ENCODE measurements at places on chromosomes 5 and 9.
A peak's percentile ranks its signal among the peaks of the same experiment; 100 is the strongest.

DNA sequence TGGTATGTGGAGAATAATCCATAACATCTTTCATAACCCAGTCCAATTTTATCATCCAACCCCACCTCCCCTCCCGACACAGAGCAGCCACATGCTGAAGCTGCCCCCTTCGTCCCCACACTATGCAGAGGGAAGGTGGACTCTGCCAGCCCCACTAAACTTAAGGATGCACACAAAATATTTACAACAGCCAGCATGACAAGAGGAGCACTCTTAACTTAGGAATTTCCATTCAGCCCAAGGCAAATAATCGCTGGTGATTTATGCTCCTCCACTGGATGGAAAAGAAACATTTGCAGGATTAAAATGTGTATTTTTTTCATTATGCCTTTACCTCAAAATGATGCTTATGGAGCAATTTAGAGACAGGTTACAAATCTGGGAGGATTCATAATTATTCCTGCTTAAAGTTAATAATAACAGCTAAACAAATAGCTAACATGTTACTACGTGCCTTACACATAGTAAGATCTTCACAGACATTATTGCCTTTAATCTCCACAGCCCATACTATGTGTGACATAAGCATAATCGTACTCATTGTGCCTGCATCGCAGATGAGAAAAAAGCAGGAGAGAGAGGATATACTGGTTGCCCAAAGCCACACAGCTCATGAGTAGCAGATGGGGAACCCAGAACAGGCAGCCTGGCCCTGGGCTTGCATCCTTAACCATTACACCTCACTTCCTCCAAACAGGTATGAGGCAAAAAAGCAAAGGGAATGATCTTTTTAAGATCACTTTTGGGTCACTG is 92.6 kb downstream of the GLIS3 start:
- DNase-seq = no peak

GRCh38 chr5:62460578-62460983 is 48.0 kb downstream of the IPO11 start:
- DNase-seq = peak; percentile 25

GRCh38 chr9:35448496-35448895 is 41.4 kb upstream of the RUSC2 start:
- peak; percentile 29 for DNase-seq

GRCh38 chr5:134595458-134595838 is 37.2 kb downstream of the SAR1B start:
- DNase-seq = no peak

DNA sequence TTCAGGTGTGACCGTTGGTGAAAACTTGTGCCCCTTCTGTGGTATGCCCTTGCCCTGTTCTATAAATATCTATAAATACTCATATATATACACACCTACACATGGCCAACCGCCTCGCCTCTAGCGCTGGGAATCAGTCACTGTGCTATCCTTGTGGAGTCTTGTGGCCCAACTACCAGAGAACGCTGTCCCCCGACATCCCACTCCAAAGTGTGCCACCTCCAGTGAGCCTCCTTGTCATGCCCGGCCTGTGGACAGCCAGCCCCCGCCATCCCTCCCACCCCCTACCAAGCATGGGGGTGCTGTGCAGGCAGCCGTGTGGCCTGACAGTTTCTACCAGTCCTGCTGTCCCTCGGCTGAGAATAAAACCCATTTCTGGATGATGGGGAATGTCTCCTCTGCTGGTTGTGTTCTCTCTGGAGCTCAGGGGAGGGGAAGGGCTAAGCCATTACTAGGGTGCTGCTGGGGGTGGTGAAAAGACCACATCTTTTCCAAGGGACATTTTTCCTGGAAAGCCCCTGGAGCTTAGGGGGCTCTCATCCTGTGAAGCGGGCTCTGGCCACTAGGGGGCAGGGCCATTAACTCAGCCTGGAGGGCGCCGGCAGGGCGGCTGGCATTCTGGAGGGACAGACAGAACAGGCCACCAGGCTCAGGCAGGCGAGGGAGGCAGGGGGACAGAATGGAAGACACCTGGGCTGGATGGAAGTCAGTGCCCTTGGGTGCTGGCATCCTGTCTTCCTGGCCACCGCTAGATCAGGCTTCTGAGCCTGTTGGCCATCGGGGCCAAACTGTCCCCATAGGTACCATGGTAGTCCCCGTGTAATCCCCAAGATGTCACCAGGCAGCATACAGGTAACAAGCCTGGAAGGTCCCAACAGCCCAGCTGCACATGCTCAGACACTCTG is 20.7 kb downstream of the GOLGA2 start:
- peak; percentile 24 for DNase-seq

- DNase-seq = no peak
Observed at GRCh38 chr9:14533867-14534640, 159.2 kb downstream of the ZDHHC21 start.

- no peak for DNase-seq
Observed at GRCh38 chr9:120919843-120920805, 6.5 kb downstream of the TRAF1 start.

- DNase-seq = no peak
Observed at GRCh38 chr5:90557871-90558270, 726 bp upstream of the ADGRV1 start.

GRCh38 chr5:19771174-19771835 is 216.7 kb downstream of the CDH18 start:
- no peak for DNase-seq

- DNase-seq = no peak
Observed at GRCh38 chr9:127846443-127847177, 7.8 kb downstream of the ENG start.

- DNase-seq = no peak
Observed at GRCh38 chr5:135309391-135310327, 89.4 kb downstream of the MACROH2A1 start.

GRCh38 chr9:84207491-84207951 is 133.0 kb downstream of the SLC28A3 start:
- no peak for DNase-seq

DNA sequence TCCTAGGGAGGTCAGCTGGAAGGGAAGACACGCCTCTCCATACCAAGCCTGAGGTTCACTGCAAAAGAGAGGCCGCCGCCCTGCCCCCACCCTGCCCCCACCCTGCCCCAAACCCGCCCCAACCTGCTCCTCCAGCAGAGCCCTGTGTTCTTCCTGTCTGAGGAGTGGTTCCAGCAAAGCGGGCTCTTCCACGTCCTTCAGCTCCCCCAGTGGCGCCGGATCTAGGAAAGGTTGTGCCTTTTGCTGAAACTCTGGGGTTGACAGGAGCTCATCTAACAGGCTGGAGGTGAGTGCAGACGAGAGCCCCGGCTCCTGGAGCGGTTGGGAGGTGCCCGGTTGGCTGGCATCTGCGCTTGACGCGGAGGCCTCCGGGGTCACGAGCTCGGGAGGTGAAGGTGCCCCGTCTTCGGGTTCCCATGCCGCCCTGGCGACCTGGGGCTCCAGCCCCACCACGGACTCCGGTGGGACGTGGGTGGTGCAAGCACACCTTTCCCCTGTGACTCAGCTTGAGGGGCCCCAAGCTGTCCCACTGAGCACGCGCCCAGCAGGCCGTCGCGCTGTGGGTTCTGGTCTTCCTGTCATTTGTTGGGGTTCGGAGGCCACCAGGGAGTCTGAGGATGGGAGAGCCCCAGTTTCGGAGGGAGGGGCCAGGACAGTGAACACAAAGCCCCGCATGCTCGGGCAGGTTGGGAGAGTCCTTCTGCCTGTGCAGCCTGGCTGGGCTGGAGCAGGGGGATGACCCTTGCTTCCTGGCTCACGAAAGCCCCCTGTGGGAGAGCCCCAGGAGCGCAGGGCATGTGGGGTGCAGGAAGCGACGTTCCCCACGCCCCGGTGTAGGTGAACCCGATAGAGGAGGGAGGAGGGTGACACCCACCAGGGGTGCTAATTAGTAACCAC is 1467.1 kb downstream of the FOXD4L5 start:
- DNase-seq = peak; percentile 39

GRCh38 chr9:19049917-19050636 is 850 bp downstream of the RRAGA start:
- peak; percentile 27 for DNase-seq

DNA sequence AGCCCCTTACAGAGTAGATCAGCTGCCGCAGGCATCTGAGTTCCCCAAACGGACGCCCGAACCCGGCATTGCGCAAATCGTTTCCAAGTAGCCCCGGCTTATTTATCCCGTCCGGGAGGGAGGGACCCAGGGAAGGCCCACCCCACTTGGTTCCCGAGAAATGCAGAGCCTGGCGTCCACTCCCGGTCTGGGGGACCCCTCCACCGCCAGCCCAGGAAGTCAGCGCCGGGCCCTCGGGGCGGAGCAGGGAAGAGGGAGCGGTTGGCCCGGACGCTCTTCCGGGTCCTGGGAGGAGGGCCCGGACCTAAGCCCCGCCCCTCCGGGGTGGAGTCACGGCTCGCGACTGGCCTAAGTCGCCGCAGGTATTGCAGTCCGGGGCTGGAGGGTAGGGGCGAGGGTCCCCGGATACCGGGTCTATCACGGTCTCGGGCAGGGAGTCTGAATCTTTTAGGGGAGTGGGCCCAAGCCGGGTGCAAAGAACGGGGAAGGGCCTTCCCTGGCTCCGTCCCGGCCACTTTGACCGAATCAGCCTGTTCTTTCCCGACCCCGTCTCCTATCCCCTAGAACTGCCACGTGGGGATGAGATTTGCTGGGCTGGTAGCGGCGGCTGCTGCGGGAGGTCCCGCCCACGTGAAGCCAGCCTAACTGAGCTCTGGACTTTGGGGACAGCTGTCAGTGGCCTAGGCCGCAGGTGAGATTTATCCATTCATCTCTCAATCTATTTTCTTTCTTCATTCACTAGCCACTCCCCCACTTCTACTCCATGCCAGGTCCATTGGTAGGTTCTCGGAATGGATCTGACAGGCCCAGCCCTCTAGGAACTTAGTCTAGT is at the start of gene RABEPK:
TSS of gene RABEPK (plus strand) at position 327 of the 832 bp plus-strand sequence. CDS start 2,472 bp downstream, outside the sequence.
- peak; percentile 88 for DNase-seq

DNA sequence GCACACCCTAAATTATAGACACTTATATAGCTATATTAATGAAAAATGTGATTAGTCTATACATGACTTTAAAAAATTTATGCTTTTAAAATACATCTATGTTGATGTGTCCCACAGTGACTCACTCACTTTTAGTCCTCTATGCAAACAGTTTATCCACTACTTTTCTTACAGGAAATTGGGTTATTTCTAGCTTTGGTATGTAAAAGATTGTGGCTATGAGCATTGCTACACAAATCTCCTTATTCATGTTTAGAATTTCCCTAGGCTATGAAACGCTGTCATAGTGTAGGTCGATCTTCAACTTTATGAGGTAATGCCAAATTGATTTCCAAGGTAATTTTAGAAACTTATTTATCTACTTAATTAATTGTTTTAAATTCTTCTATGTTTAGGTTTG is 687.4 kb downstream of the PRR16 start:
- DNase-seq = no peak

DNA sequence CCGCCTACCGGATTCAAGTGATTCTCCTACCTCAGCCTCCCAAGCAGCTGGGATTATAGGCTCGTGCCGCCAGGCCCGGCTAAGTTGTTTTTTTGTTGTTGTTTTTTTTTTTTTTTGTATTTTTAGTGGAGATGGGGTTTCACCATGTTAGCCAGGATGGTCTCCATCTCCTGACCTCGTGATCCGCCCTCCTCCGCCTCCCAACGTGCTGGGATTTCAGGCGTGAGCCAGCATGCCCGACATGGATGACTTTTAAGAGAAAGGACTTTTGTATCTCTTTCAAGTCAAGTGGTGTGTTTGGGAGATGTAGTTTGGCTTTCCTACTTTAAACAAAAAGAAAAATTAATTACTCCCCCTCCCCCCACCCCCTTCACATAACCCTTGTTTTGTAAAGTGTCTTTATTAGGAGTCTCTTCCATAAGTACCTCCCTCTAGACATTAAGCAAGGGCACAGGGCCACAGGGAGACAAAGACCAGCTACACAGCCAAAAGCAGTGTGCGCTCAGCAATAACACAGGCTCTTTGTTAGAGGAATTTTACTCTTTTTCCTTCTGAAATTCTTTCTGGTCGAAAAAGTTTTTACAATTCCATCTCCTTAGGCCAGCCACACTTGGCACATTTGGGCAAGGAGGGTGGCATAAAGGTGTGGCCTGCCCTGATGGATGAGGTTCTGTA is 31.2 kb downstream of the JAKMIP2 start:
- no peak for DNase-seq

DNA sequence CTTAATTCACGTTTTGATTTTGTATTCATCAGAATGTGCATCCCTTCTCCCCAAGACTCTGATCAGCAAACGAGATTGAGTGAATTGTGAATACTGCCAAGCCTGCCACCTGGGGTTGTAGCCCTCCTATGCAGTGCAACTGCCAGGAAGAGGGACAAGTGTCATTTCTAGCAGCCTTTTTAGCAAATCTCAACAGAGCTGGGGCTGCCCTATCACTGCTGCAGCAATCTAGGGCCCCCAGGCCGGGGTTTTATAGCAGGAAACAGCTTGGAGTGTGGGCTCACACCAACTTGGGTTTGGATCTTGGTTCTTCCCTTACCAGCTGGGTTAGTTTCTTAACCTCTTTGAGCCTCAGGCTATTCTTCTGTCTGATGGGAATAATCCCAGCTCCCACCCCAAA is 4.0 kb downstream of the CSF1R start:
- no peak for DNase-seq

- no peak for DNase-seq
Observed at GRCh38 chr5:128854931-128855330, 110.4 kb upstream of the SLC27A6 start.

- DNase-seq = no peak
Observed at GRCh38 chr9:103319979-103320378, 324.8 kb downstream of the CYLC2 start.

Data from brain microvascular endothelial cell (primary cell).